ENCODE measurements at places on chromosomes 16 and 17.

DNA sequence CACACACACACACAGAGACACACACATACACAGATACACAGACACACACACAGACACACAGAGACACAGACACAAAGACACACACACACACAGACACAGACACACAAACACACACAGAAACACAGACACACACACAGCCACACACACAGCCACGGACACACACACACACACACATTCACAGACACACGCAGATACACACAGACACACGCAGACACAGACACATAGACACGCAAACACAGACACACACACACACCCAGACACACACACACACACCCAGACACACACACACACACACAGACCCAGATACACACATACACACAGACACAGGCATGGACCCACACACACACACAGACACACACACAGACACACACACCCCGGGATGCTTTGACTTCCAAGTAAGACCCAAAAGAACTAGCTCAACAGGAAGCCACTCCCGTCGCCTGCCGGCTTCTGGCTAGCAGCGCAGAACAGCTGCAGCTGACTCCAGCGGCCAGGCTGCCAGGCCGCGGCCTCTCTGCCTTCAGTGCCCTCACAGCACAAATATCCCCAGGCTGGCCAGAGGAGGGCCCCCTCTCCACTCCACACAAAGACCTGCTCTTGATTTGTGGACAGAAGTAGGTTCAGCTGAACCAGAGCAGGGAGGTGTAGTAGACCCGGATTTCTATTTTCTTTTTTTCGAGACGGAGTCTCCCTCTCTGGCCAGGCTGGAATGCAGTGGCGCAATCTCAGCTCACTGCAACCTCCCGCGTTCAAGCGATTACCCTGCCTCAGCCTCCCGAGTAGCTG lies 6.0 kb upstream of the CHRNE start:
- DNase-seq: peak; percentile 93

GRCh38 chr17:76727745-76728456 lies 1.3 kb downstream of the METTL23 start:
- DNase-seq: no peak

GRCh38 chr16:79784007-79784406 lies 183.5 kb upstream of the MAF start:
- DNase-seq: no peak

DNA sequence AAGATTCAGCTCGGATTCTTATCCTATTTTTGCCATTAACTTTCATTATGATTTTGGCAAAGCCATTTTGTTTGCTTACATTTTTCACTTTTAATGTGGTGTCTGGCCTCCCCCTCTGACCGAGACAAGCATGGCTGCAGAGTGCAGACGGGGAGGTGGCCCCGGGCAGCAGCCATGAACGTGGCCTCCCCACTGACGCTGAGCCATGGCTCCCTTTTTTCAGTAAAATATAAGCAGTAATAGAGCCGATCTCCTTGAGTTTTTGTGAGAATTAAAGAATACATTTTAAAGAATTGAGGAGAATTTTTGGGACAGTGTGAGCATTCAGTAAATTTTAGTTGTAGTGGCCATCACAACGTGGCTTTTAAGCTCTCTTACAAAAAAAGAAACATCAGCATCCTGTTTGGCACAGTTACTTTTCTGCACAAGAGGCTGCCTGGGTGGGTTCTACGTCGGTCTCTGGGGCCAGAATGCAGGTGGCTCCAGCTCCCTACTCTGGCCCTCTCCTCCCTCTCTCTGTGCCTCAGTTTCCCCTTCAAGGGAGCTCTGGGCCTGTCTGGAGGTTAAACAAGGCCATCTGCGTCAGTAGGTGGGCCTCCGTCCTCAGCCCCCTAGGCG lies 68.8 kb upstream of the ZNF750 start:
- no peak for DNase-seq

DNA sequence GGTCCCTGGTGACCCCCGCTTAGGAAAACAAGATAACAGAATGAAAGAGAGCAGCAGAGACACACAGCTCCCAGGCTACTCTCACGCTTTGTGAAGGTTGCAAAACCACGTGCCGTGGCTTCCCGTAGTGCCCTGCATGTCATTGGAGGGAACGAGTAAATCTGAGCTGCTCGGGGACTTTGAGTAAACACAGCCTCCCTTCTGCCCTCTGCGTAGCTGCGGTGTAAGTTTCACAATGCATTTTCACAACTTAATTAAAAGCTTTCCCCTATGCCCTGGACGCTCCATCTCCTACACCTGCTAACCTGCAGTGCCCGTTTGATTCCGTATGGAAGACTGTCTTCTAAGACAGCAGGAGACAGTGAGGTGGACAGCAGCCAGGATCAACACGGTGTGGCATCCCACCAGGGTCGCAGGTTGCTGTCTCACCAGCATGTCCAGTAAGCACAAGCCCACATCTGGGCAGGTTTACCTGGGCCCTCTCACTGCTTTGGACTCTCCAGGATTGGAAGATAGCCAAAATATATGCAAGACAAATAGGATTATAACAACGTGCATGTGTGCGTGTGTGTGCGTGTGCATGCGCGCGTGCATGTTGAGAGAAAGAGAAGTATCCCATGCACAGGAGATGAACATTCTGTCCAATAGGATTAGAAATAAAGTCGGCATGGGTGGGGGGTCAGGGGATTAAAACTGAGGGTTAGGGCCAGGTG lies 116.4 kb upstream of the RCVRN start:
- DNase-seq: peak; percentile 18

DNA sequence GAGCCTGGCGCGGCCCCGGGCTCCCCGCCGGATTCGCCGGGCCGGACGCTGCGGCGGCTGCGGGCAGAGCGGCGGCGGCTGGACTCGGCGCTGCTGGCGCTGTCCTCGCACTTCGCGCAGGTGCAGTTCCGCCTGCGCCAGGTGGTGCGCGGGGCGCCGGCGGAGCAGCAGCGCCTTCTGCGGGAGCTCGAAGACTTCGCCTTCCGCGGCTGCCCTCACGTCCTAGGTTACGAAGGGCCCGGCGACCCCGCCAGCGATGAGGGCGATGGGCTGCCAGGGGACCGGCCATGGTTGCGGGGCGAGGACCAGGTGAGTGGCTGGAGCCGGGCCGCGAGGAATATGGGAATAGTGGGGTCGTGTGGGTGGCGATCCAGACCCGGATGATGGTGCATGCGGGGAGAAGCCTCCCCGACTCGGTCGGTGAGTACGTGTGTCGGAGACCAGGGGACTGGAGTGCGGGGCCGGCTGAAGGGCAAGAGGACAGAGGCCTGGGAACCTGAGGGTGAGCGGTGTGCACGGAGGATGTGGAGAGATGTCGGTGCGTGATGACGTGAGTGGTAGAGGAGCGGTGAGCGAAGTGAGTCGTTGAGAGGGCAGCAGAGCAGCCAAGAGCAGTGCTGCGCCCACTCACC lies 517 bp downstream of the RUNDC1 start:
- peak; percentile 62 for DNase-seq

- DNase-seq: peak; percentile 94
Measured at GRCh38 chr16:15493466-15494180, 59.2 kb downstream of the BMERB1 start.
